ENCODE measurements at places on chromosomes 16 and 17.

DNA sequence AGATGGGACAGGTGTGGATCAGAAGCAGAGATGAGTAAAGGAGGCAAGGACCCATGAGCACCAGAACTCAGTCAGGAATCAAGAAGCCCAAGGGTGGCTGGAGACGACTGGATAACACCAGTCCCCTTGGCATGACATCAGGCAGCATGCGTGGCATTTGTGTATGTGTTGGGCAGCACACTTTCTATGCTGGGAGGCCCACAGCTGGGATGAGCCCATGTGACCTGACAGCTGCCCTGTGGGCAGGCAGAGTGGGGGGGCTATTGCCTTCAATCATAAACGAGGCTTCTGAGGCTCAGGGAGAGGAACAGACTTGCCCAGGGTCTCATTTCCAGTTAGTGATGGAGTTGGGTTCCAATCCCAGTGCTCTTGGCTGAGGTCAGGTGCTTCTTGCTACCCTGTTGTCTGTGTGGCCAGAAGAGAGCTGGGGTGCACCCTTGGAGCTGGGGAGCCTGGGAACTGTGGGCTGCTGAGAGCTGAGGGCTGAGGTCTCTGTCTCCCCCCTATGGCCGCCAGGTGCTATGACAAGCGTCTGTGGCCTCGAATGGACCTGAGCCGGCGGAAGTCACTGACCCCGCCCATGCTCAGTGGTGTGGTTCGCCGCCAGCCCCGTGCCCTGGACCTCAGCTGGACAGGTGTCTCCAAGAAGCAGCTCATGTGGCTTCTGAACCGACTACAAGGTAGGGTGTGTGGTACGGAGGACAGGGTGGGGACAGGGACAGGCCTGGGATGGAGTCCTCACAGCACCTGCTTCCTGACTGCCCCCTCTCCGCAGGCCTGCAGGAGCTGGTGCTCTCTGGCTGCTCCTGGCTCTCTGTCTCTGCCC lies 7.1 kb upstream of the ORAI3 start:
- peak; percentile 79 for DNase-seq

DNA sequence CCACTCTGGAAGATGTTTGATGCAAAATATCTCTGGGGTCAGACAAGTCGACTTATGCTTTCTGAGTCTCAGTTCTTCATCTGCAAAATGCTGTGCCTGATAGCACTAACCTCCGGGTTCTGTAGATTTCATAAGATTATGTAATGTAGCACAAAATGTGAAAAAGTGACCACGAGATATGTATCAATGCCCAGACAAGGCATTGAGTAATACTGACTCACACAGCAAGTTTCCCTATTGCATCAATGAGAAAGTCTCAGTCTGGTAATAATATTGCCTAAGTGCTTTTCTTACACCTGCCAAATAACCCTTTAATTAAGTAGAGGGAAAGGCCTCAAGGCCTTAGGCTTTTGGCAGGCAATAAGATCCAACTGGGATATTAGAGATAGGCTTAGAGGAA lies 41.4 kb upstream of the MMP2 start:
- peak; percentile 96 for DNase-seq

- DNase-seq = peak; percentile 22
Observed at GRCh38 chr17:44121997-44122815, 1.2 kb downstream of the HDAC5 start.

- DNase-seq = no peak
Observed at GRCh38 chr17:38421171-38421841, 7.0 kb upstream of the ARHGAP23 start.

DNA sequence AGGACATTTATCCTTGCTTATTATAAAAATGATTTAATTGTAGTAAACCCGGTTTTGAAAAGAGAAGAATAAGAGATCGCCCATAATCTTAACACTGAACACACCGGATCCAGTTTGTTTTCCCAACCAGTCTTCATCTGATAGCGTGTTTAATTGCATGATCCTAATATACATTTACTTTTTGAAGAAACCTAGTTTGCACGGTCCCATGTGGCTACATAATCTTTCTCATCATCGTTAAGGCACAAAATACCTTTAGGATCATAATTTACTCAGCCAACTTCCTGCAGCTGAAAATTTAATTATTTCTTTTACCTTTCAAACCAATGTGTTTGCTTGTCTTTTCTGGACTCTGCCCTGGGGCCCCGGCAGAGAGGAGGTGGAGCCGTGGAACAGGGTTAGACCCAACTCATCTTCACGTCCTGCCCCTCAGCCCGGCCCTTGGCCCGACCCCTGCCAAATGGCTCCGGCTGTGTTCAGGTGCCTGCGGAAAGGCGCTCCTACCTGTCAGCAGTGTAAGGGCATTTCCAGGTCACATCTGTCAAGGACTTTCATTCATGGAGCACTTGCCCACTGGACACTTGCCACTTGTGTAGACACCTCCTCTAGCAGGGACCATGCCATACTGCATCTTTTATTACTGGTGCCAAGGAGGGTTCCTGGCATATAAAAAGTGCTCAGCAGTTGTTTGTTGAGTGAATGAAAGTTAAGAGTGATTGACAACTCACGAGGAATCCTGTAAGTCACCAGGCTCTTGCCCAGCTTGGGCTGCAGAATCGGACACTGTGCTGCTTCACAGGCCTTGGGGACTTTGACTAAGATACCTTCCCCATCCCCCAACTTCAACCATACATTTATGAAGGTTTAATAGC lies 28.6 kb downstream of the SMARCE1 start:
- DNase-seq = no peak

- DNase-seq = no peak
Observed at GRCh38 chr16:70808371-70808770, 7.4 kb upstream of the VAC14 start.

DNA sequence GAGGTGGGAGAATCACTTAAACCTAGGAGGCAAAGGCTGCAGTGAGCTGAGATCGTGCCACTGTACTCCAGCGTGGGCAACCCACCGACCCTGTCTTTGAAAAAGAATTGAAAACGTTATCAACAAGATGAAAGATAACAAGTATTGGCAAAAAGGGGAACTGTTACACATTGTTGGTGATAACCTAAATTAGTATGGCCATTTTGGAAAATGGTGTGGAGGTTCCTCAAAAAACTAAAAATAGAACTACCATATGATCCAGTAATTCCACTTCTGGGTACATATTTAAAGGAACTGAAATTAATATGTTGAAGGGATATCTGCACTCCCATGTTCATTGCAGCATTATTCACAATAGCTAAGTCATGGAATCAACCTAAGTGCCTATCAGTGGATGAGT lies 61.0 kb downstream of the ABHD15 start:
- DNase-seq = peak; percentile 55

- no peak for DNase-seq
Observed at GRCh38 chr16:4690946-4691665, 2.3 kb upstream of the NUDT16L1 start.

- DNase-seq = peak; percentile 82
Observed at GRCh38 chr17:57874434-57875289, 24.8 kb upstream of the MRPS23 start.

DNA sequence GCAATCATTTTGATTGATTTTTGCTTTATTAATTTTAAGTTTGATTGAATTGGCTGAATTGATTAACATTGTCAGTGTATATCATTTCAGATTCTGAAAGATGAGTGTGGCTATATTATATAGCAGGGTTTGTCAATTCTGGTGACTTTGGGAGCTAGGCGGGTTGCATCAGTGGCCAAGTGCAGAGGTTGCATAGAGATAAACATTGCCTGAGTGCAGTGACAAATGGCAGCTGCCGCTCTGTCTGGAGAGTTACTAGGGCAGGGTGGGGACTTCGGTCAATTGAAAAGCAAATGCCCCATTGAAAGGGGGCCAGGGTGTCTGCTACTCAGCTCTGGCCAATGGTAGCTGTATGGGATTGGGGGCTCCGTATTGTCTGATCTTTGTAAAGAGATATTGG lies 12.7 kb downstream of the SYT17 start:
- no peak for DNase-seq

- DNase-seq = no peak
Observed at GRCh38 chr17:77556383-77557061, 402.0 kb upstream of the TNRC6C start.

GRCh38 chr17:4448197-4448980 lies 14.6 kb downstream of the SPNS3 start:
- no peak for DNase-seq

DNA sequence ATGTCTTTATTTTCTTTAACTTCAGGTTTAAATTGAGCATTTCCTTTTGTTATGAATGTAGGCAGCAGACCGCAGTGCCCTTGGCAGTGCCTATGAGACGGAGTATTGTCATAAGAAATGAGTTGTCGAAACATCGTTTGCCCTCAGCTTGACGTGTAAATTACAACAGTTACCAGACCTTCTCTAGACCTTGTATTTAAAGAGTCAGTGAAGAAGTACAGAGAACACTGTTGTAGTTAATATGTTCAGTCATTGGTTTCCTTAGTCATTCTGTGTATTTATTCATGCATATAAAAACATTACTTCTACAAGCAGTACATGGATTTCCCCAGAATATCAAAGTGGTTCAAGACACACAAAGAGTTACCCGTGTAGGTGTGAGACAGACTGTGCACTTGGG lies 19.0 kb downstream of the IRF8 start:
- DNase-seq = no peak

DNA sequence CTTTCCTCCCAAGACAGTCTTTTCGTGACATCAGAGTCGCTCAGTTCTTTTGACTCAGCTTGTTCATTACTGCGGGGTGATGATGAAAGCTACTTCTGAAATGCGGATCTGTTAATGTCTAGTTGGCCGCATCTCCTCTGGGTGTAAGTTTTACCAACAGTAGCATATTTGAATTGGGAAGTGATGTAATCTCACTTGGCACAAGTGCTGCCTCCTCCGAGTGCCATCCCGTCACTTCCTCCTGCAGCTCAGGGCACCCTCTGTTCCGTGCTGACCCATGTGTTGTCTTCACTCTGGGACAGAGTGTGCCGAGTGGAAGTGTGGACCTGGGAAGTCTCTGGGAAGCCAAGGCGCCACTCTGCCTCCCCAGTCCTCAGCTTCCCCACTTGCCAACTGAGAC lies 8.9 kb downstream of the ADAD2 start:
- DNase-seq = peak; percentile 90
